ENCODE measurements at places on chromosomes 13 and 19.

DNA sequence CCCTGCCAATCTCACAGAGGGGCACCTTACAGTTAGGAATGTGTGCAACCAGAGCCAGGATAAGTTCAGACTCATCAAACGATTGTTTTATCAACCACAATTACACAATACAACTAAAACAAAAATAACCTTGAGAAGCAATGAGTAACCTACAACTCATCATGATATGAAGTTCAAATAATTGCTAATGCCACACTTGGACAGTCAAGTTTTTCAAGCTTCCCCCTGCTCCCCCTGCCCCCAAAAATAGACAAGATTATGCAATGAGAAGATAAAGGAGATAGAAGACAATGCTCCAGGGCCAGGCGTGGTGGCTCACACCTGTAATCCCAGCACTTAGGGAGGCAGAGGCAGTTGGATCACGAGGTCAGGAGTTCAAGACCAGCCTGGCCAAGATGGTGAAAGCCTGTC, 13.6 kb upstream of the KPNA3 start:
- no peak for DNase-seq

DNA sequence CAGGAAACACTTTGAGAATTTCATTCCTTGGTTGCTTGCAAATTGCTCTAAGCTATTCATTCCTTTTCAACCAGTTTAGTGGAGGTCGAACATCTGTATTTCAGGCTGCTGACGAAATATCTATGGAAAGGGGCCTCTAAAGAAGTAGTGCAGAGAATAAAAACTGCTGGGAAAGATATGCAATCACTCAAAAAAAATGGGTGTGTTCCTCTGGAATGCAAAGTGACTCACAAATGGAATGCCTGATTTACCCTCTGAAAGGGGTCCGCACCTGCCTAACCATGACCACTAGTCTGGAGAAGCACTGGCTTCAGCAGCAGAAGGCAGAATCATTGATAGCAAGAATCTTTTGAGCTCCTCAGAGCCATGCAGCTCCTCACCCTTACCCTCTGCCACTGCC, 129.4 kb downstream of the PCDH9 start:
- DNase-seq: no peak

GRCh38 chr13:59300355-59301173, 863.2 kb downstream of the DIAPH3 start:
- no peak for DNase-seq

GRCh38 chr19:16116067-16116466, 4.4 kb downstream of the RAB8A start:
- DNase-seq: no peak

GRCh38 chr13:22447132-22447886, 733.5 kb upstream of the SGCG start:
- no peak for DNase-seq

DNA sequence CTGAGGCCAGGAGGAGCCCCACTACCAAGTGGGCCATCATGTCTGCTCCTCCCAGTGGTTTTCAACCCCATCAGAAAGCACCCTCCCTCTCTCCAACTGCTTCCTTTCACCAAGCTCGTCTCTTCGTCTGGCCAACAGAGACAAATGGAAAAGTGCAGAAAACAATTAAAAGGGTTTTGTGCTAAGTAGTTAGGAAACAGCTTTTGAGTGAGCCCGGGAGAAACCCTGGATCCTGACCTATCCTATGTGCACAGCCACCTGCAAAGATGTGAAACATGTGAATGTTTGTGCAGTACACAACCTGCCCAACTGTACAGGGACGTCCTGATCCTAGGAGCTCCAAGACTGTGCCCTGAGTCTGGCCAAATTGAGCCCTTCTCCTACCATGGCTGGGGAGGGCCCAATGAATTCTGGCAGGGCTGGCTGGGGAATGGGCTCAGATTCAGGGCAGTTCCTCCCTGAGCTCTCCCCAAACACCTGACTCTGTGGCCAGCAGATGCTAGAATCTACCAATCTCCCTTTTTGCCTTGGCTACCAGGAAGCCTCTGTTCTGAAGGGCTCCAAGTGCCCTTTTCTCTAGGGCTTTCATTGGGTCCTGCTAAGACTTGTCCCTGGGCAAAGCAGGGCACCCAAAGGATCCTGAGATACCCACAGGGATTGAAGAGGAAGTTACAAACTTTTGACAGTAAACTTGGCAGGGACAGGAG, 7.9 kb downstream of the TLE5 start:
- no peak for DNase-seq

- no peak for DNase-seq
Observed at GRCh38 chr19:56316728-56317127, 2.1 kb upstream of the ZSCAN5A start.

GRCh38 chr13:39020853-39021462, 16.9 kb downstream of the PROSER1 start:
- no peak for DNase-seq

GRCh38 chr19:23505738-23506137, 110.5 kb upstream of the ZNF91 start:
- no peak for DNase-seq

DNA sequence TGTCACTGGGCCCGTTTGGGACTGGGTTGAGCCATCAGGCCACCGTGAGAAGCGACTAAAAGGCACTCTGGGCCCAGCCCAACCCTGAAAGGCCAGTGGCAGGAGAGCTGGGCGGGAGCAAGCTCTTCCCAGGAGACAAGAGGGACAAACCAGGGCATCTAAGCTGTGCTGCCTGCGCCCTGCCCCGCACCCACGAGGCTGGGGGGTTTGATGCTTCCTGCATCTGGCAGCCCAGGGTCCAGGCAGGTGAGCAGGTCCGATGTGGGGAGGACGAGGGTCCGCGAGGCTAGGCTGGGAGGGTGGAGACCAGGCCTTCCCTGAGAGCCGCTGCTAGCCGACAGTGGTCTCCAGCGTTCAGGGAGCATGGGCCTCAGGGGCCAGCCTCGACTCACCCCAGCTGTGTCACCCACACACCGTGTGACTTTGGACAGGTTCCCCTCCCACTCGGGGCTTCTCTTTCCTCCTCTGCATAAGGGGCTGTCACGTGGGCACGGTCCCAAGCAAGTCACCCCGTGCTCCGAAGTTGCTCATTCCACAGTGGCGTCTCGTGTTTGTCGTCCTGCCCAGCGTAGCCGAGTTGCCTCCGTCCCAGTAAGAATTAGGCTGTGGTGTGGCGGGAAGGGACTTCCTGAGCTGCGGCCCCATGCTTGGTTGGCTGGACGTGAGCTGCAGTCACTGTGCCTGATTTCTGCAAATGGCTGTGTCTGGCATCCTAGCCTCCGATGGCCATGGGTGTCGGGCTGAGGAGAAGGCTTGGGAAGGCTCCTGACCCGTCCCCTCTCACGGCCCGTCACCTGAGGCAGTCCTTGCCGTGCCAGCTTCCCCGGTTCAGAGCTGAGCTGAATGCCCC, 15.8 kb downstream of the PLIN4 start:
- DNase-seq: no peak

GRCh38 chr13:32917504-32917903, 98.7 kb upstream of the KL start:
- no peak for DNase-seq

DNA sequence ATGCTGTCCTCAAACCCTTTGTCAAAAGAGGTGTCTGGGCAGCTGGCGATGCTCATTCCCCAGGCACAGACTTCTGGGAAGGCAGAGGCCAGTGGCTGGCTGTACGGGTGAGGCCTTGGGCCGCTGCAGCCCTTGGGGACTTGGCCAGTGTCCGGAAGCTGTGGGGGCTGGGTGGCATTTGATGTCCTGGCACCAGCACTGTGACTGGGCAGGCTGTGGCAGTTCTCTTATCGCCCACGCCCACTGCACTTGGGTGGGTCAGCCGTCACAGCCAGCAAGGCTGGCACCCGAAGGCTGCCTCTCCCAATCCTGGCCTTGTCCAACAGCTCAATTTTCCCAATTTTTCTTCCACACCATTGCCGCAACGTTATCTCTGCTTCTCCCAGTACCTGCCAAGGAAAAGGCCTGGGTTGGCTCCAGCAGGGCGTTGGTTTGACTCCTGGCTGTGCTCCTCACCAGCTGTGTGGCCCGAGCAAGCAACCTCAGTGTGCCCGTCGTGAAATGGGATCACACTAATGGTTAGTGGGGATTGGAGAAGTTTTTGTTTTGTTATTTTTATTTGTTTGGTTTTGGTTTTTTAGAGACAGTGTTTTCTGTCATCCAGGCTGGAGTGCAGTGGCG, 12.7 kb upstream of the SLC44A2 start:
- no peak for DNase-seq

- DNase-seq: no peak
Observed at GRCh38 chr19:34838248-34838647, 65.2 kb upstream of the ZNF599 start.
